Hematopoietic multipotent progenitor cell (in vitro differentiated cells): ENCODE measurements at places on chromosomes 4 and X.

DNA sequence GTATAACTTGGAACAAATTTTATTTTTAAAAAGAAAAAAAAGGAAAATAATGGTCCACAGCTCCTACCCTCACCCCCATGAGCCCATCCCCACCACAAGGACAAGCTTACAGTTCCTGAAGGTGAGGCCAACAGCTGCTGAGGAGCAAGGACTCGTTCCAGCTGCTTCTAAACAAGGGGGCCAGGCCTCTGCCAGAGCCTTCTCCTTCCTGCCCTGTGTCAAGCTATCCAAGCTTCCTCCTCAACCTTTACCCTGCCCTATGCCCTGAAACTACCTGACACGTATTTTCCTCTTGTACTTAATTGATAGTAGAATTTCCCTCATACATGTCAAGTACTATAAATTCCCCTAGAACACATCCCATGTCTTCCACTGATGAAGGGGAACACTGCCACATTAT lies 8.8 kb downstream of the SH3D19 start:
- DNase-seq, result no peak

DNA sequence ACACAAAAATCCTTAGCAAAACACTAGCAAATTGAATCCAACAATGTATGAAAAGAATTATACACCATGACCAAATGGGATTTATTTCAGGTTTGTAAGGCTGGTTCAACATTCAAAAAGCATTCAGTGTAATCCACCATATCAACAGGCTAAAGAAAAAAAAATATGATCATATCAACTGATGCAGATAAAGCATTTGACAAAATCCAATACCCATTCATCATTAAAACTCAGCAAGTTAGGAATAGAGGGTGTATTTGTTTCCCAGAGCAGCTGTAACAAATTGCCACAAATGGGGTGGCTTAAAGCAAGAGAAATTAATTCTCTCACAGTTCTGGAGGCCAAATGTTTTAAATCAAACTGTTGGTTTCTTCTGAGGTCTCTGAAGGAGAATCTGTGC lies 10.7 kb downstream of the VSIG1 start:
- no peak for DNase-seq

GRCh38 chr4:177681902-177682301 lies 239.7 kb upstream of the AGA start:
- DNase-seq, result no peak

GRCh38 chrX:48784726-48785125 lies 1.7 kb upstream of the GATA1 start:
- no peak for DNase-seq

GRCh38 chr4:6918338-6918737 lies 8.7 kb downstream of the TBC1D14 start:
- peak; percentile 41 for DNase-seq

DNA sequence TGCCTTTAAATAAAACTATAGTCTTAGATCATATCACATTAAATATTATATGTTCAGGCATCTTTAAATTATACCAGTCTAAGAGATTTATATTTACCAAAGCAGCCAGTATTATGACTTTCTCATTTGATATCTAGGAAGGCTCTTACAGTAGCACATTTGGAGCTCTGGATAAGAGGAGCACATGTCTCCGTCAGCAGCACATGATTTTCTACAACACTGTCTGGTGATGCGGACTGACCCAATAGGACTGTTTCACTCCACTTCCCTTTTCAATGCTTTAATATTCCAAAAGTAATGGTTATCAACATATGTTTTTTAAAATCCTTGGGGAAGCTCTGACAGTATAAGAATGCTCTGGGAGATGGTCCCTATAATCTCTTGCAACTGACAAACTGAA lies 61.5 kb downstream of the HAUS3 start:
- DNase-seq, result no peak

DNA sequence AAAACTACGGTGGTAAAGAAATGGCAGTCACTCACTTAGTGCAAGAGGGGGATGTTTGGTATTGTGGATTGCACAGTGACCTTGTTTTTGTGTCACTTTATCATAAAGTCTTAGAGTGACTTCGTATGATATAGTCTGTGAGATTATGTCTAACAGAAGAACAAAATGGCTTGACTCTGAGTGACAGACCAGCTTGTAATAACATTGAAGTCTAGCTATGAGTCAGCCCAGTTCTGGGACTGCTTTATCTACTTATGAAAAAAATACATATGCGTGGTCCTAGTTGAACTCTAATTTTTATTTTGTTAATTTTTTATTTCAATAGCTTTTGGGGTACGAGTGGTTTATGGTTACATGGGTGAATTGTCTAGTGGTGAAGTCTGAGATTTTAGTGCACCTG lies 20.0 kb downstream of the DCLK2 start:
- no peak for DNase-seq

DNA sequence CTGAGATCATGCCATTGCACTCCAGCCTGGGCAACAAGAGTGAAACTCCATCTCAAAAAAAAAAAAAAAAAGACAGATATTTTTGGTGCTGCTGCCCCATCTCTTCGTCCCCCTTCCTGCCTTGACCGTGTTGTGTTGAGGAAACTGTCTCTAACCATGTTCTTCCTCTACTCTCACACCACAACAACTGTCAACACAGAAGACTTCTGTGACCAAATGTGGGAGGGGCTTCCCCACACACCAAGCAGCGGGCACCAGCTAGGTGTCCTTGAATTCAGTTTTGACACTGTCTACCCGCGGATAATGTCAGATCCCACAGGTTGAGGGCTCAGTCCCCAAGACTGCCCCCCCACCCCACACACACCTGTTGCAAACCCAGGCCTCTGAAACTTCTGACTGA lies 104.7 kb upstream of the BCOR start:
- no peak for DNase-seq

GRCh38 chrX:45598861-45599260 lies 398.2 kb upstream of the DIPK2B start:
- no peak for DNase-seq

GRCh38 chrX:64182208-64182607 lies 23.3 kb downstream of the AMER1 start:
- DNase-seq, result no peak

GRCh38 chrX:153992180-153992579 lies 19.6 kb downstream of the TMEM187 start:
- DNase-seq, result no peak

DNA sequence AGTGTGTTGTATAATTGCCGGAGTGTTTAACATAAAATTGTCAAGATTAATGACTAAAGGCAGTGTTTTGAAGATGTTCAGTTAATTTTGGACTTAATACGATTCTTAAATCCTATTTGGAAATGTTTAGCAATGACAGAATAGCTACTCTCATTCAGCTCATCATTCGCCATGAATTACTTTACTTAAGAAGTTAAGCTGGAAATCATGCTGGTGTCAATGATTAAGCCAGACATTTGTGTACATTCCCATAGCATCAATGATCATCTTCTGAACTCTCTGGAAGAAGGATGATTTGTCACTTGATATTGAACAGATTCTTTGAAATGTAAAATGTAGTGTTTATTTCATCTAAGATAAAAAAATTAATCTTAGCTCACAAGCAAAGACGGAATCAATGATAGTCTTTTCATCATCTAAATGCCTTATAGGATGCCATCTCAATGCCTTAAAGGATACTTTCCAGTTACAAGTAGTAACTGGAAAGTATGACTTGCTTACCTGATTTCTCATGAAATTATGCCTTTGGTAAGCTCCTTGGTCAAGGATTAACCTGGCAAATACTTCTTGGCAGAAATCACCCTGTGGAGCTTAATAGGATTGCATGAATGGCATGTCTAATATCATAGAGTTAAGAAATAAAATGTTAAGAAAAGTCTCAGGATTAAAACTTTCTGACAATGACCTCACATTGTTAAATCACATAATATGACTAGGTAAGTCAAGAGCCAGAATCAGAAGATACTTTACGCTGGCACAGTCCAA lies 515.5 kb upstream of the AGA start:
- DNase-seq, result no peak

DNA sequence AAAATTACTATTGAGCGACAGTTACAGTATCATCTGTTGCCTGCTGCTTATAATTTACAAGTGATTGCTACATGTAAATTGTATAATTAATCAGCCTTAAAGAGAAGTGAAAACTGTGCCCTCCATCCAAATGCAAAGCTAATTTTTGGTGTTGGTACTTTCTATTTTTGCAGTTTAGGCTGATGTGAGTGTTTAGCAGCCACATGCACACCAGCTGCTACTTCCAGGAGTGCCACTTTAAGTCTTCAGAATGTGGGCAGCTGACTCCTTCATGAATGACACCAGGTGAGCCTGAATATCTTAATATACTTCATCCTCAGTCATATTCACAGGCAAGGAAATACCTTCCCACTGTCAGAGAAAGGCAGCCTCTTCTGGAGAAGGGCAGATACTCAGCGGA lies 149.8 kb upstream of the RASGEF1B start:
- no peak for DNase-seq

- no peak for DNase-seq
Measured at GRCh38 chrX:150361070-150361776, 1.9 kb upstream of the MAMLD1 start.

DNA sequence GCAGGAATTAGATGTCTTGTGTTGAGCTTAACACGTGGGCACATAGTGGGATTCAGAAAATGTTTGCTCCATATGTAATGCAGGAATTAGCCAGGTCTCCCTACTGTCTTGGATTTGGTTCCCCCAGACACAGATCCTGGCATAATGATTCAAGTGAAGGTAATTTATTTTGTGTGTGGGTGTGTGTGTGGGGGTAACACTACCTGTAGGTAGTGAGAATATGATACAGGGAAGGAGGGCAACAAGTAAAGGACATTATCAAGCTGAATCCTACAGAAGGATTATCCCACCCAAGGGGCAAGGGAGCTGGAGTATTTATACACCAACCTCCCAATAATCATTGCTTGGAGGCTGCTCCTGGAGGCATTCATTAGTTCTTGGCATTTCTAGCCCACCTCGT lies 101.4 kb downstream of the NHS start:
- DNase-seq, result no peak

GRCh38 chrX:3216581-3217180 lies 129.8 kb downstream of the MXRA5 start:
- DNase-seq, result no peak

- DNase-seq, result peak; percentile 60
Measured at GRCh38 chr4:129362691-129363274, 266.8 kb downstream of the C4orf33 start.

DNA sequence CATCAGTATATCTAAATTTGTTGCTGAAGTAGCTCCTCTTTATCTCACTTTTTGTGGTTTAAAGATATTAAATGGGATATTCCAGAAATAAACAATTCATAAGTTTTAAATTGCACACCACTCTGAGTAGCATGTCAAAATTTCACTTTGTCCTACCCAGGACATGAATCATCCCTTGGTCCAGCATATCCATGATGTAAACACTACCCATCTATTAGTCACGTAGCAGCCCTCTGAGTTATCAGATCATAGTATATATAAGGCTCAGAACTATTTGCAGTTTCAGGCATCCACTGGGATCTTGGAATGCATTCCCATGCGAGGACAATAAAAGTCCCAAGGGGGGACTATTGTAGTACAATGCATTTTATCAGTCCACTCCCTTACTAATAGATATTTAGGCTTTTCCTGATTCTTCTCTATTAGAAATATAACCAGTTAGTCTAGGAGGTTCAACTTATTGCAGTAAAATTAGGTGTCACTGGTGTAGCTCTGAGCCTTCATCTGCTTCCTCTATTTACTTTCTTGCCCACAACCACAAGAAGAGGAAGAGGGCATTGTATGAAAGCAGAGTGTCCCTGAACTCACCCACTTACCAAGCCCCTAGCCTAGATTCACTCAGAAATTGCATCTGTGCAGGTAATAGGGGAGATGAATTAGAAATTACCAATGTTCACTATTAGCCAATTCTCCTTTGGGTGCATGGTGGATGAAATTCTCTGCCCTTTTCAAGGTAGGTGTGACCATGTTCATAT lies 409.8 kb upstream of the GALNT7 start:
- DNase-seq, result no peak

DNA sequence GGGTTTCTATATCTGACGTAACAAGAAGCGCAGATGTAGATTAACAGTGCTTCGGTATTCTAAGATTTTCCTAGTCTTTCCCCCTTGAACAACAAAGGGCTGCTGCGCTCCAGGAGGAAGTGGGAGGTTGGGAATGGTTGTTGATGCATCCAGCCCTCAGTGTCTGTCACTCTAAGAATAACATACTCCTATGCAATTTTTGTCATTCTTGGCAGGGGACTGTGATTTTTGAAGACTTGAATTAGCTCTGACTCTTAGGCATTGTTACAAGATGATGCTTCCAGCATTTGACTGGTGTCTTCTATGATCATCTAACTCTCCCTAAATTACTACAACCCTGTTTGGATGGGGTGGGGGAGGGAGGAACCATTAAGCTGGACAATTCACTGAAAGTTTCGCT lies 394.2 kb downstream of the ARHGAP24 start:
- no peak for DNase-seq
